SIG-M5 (cell line): ENCODE measurements at places on chromosomes 12 and 14.

DNA sequence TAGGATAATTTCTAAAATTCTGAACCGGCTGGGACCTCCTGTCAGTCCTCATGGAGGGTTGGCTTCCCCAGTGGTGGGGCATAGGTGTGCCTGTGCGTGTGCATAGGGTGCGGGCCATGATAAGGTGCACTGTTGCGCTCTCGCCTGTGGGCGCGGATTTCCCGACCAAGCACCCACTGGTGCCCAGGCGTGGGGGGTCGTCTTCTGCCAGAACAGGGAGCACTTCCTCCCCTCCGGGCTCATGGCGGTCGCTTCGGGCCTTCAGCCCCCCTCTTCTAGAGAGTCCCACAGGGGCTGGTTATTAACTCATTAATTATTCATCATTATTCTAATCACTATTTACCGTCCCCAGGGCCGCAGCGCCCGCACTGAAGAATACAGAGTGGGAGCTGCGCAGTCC lies 2.8 kb downstream of the C1QL4 start:
- DNase-seq = no peak

GRCh38 chr14:73472185-73473114 lies 14.1 kb upstream of the NUMB start:
- DNase-seq = no peak

GRCh38 chr12:75840994-75841355 lies 190.6 kb downstream of the PHLDA1 start:
- no peak for DNase-seq

DNA sequence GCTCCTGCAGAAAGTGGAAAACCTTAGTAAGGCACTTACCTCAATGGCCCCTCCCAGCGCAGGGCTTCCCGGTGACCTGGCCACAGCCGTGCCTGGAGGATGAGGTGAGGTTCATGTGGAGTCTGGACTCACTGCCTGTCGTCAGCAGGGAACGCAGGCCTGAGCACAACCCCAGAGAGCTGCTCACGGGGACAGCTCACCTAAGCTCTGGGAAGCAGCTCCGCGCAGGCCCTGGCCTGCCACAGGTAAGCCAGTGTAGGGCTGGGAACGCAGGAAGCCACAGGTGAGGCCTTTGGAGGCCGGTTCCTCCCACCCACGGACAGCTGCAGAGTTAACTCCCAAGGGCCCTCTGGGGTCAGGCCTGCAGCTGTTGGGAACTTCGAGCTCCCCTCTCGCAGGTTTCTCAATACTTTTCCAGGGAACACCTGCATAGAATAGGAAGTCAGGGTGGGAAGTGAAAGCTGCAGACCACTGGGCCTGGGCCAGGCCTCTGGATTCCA lies 32.7 kb downstream of the ANAPC7 start:
- DNase-seq = no peak

- DNase-seq = no peak
Measured at GRCh38 chr14:94344389-94344788, 21.3 kb upstream of the SERPINA6 start.

DNA sequence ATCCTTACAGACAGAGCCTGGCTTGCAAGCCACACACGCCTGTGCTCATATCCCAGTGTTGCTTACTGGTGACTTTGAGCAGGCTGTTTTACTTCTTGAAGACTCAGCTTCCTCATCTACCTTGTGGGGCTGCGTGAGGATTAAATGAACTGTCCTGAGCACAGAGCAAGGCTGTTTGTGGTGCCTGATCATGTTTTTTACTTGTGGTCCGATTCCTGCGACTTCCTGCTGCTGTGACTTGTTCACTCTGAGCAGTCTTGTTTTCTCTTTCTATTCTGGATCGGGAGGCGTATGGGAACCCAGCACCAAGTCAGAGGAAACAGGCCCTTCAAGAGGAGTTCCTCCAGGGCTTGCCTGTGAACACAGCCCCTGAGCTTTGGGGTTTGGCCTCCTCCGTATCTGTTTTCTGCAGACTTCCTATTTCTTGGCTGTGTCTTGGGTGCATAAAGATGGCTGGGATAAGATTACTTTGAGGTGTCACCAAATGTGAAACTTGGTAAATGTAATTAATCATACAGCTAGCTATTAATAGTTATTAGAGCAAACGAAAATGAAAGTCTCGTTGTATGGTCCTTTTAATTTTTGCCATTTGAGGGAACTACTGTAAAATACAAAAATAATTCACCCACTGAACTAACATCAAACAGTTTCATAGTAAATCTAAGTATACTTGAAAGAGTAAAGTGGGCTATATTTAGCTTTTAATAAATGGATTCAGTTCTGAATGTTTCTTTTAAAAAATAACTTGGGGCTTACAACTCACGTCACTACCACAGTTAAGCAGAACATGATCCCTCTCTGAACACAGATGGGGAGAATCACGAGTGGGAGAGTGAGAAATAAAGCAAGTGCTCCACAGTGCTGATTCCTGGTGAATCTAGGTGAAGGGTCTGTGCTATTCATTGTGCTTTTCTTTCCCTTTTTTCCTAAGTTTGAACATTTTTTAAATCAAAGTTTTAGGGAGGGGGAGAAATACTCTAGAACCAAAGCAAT lies 251.5 kb downstream of the FOXN3 start:
- no peak for DNase-seq

GRCh38 chr12:64407342-64408223 lies 3.4 kb downstream of the XPOT start:
- DNase-seq = no peak

- no peak for DNase-seq
Measured at GRCh38 chr12:1881936-1882335, 36.5 kb downstream of the CACNA2D4 start.

DNA sequence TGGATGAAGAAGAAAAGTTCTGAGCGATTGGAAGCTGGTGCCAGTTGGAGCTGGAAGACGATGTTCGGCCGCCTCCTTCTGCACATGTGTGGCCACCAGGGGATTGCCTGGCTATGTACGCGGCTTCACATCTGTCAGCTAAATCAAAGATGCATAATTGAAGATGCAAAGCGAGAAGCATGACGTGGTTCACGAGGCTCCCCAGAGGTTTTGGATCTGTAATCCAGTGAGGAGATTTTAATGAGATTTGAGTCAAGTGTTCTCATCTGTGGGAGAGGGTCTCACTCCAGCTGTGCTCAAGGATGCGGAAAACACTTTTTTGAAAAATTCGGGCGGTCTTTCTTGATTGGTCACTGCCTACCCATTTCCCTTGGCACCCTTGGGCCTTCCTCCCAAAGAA lies 94.6 kb downstream of the PAX9 start:
- no peak for DNase-seq

- DNase-seq = no peak
Measured at GRCh38 chr12:89941436-89941835, 232.8 kb upstream of the ATP2B1 start.

GRCh38 chr12:124595444-124595843 lies 28.0 kb upstream of the NCOR2 start:
- DNase-seq = no peak

DNA sequence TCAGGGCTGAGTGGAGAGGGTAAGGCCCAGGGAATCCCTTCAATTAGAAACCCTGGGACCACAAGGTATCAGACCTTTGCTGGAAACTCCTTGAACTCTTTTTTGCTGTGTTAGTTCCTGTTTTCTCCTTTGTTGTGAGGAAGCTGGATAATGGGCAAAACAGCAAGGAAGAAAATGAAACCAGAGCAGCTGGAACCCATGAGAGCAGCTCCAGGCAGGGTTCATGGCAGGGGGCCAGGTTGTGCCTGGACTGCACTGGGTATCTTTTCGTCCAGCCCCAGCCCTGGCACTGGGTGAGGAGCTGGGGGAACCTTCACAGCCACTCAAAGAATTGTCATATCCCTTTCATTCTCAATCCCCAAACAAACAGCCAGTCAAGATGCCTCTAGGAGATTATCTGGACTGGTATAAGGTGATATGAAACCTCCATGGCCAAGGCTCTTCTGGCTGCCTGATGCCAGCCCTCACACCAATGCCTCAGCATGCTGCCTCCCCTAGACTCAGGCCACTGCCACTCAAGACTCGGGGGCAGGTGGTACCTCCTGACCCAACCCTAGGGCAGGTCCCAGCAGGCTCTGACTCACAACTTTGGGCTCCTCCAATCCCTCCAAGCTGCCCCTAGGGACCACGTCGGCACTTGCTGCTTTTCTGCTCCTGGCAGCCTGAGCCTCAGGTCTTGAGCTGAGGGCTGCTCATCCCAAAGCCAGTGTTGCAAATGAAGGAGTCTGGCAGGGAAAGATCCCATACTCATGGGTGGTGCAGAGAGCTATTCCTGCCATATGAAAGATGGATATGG lies 16.5 kb downstream of the FAM186B start:
- DNase-seq = no peak

DNA sequence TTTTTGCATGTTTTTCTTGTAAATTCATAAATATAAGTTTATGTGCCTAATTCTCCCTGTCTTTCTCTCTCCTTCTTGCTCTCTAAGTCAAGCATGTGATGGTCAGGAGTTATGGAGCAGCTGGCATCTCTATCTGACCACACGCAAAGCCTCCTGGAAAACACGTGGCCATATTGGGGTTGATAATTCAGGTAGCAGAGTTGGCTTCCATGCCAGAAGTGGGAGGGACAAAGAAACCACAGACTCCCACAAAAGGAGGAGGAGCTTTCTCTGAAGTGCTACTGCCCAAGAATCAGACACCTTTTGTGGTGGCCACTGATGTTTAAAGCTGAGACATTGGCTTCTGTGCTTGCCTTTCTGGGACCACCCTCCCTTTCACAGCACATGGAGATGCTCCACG lies 517.6 kb upstream of the TMEM132C start:
- DNase-seq = no peak

- DNase-seq = no peak
Measured at GRCh38 chr12:52207895-52208294, 16.1 kb upstream of the KRT80 start.

- DNase-seq = no peak
Measured at GRCh38 chr14:85129921-85130320, 400.0 kb upstream of the FLRT2 start.

GRCh38 chr12:27013611-27014084 lies 536 bp downstream of the TM7SF3 start:
- no peak for DNase-seq

DNA sequence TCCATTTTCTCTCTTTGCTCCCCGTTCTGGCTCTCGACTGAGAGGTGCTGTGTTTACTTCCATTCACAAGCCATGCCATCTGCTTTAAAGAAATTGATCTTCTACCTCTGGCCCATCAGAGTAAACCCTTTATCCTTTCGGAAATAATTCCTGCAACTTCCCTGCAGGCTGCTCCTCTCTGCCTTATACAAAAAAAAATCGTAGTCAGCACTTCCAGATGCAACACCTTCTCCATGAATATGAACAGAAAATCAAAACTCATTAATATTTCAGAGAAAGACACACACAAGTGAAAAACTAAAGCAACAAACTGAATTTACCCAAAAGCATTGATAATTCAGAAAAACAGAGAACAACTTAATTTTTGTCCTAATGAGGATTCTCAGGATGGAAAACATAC lies 127.6 kb upstream of the FSCB start:
- no peak for DNase-seq

DNA sequence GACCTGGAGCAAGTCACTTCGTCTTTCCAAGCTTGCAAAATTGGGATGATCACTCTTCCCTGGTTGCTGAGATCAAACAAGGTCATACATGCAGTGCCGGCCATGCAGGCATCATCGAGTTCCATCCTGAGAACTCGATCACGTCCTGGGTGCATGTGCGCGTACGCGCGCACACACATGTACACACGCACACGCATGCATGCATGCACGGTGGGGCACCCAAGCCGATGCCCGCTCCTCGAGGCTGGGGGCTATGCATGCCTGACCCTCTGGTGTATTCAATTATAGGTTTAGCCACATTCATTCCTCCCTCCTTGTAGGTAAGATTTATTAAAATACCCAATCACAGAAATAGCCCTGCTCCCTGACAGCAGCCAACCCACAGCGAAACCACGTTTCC lies 26.0 kb downstream of the MMAB start:
- DNase-seq = no peak

- DNase-seq = no peak
Measured at GRCh38 chr14:95460647-95461478, 55.6 kb downstream of the SYNE3 start.

DNA sequence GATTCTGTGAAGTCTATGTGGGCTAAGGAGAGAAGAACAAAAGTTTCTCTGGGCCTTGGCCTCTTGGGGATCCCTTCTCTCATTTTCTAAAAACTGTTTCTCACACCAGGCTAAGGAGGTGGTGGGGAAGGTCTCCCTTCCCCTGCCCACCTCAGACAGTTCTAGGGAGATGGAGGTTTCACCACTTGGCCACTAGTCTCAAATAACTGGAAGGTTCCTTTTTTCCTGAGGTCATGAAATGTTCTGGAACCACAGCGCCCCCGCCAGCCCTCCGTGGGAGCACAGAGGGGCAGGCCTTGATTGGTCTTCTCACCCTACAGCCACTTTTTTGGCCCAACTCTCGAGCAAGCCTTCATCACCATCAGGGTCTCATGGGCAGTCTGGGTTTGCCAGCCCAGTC lies 12.6 kb downstream of the C12orf43 start:
- no peak for DNase-seq

- peak; percentile 85 for DNase-seq
Measured at GRCh38 chr14:68682166-68683103, 110.4 kb downstream of the ZFP36L1 start.

DNA sequence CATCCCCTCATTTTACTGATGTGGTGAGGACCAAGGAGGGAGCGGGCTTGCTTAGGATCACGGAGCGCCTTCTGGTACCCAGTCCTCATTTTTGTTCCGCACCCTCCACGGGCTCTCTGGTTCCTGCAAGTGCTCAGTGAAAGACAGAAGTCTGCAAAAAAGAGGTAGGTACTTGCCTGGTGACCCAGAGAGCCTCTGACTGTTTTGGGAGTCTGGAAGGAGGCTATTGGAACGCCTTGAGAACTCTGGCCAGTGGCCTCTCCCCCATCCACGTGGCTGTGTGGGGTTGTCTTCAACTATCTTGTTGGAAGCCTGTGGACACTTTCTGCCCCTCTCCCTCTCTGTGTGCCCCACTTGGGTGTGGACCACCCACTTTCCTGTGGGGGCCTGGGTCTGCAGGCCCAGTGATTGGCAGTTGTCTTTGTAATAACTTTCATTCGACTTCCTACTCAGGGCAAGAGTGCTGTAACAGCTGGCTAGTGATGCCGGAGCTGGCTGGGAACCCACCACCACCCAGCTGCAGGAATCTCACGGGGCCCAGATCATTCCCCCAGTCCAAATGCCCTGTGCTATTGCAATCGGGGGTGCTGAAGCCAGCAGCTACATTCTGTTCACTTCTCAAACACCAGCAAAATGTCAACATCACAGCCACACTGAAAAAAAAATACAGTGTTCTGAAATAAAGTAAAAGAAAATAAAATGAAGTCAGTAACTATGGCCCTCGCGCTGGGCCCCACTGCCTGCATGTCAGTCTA lies 122.8 kb downstream of the PRMT8 start:
- DNase-seq = no peak

DNA sequence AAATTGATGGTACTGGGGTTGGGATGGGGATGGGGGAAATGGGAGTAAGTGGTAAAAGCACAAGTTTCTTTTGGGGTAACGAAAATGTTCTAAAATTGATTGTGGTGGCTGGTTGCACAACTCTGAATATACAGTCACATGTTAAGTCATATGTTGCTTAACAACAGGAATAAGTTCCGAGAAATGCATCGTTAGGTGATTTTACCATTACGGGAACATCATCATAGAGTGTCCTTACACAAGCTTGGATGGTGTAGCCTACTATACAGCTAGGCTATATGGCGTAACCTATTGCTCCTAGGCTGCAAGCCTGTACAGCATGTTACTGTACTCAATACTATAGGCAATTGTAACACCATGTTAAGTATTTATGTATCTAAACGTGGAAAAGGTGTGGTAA lies 31.0 kb downstream of the ITGA7 start:
- DNase-seq = peak; percentile 76

GRCh38 chr14:54784060-54784459 lies 118.6 kb downstream of the GCH1 start:
- DNase-seq = no peak
